NCI-H187 (cell line): ENCODE measurements at places on chromosomes 16 and 17.

DNA sequence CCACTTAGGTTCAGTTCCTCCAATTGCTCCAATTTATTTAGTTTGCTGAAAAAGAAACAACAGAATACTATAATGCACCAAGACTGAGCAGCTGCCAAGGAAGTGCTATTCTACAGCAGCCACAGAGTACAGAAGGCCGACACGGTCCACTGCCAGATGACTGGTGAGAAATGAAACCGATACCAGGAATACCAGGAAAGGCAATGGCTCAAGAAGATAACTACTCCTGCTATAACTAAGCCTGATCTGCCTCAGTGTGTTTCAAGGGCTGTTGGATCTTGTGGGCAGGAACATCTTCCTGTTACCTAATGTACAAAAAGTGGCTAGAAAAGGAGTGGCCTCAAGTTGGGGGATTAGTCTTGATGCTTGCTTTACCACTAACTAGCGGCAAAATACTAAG is 32.8 kb downstream of the MARVELD3 start:
- peak; percentile 22 for DNase-seq

DNA sequence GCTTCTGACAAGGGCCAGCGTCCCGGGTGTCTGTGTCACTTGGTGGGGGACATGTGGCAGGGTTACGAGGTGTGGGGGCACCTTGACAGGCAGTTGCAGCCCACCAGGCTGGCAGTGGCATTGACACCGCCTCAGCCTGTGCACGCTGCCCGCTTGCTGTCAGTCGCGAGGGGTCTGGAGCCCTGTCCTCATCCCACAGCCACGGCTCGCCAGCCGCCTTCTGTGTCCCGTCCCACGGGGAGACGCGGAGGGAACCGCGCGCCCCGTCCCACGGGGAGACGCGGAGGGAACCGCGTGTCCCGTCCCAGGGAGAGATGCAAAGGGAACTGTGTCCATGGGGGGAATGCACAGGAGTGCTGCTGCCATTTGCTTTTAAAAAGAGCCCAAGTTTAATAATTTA is 3.5 kb downstream of the PABPN1L start:
- DNase-seq = no peak

- no peak for DNase-seq
These were observed 138.8 kb upstream of the CRHR1 start for GRCh38 chr17:45645330-45645729.

DNA sequence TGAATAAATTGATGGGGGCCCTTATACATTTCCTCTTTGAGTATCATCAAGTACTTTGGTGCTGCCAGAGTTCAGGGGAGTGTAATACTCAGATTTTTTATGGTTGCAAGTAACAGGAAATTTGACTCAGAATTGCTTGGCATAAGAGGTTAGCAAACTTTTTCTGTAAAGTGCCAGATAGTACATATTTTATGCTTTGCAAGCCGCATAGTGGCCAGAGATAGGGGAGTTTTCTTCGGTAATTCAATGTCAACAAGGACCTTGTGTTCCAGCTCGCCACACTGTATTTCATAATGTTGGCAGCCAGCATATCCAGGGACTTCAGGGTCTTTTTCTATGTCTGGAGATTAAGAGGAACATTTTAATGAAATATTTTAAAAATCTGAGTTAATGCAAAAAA is 51.0 kb upstream of the MARCHF10 start:
- no peak for DNase-seq

- no peak for DNase-seq
These were observed 56.0 kb downstream of the RAP1GAP2 start for GRCh38 chr17:2852221-2852620.

DNA sequence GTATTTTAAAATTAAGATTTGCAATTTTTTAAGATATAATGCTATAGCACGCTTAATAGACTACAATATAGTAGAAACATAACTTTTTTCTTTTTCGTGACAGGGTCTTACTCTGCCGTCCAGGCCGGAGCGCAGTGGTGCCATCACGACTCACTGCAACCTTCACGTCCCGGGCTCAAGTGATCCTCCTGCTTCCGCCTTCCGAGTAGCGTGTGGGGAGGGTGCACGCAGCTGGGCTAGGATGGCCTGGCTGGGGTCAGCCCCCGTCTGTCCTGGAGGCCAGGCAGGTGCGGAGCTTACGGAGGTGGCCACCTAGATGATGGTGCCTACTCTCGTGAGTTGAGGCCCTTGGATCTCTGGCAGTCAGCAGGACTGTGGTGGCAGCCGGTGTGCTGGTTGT is 50.1 kb downstream of the JPH3 start:
- DNase-seq = no peak

- no peak for DNase-seq
These were observed 51.7 kb downstream of the CMIP start for GRCh38 chr16:81496321-81496720.

- DNase-seq = peak; percentile 25
These were observed 106.7 kb upstream of the SDK2 start for GRCh38 chr17:73750975-73751374.

- no peak for DNase-seq
These were observed 430.5 kb downstream of the RBFOX1 start for GRCh38 chr16:7763111-7763510.

DNA sequence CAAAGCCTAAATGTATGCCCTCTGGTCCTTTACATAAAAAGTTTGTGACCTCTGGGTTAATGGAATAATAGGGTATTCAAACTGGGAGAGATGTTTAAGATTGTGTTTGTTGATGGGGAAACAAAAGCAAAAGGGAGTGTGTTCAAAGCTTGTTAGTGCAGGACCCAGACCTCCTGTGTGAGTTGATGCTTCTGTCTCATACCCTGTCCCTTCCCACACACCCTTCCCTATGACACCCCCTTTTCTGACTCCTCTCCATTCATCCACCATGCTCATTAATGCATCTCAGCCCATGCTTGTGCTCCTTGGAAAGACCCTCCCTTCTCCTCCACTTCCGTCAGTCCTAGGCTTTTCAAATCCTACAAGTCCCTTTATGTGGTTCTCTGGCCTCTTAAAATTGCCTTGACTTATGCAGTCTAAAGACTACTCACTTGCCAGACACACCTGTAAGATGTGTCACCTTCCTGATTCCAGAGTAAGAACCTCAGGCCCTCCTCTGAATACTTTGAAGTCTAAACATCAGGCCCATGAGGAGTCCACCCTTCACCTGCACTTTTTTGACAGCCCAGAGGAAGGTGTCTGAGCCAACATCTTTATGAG is 128.0 kb upstream of the CACNG5 start:
- no peak for DNase-seq

DNA sequence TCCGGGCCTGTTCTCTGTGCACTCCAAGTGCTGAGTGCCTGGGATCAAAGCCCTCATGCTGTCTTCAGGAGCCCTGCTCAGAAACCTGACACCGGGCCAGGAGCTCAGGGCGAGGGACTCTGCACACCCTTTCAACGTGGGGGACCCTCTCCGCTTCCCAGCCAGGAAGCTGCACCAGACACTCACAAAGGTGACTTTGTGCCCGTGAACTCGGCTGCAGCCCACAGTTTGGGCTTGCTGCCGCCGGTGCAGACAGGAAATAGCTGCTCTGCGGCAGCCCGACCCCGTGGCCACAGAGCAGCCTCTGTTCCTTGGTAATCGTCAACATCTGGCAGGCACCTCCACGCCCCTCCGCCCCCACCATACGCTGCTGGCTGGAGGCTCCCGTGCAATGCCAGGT is 93.4 kb upstream of the METRNL start:
- DNase-seq = no peak

- DNase-seq = no peak
These were observed 484.6 kb downstream of the KIF2B start for GRCh38 chr17:54307351-54307750.

GRCh38 chr17:14539801-14540200 is 238.9 kb downstream of the HS3ST3B1 start:
- DNase-seq = no peak

GRCh38 chr16:47046726-47047523 is 73.5 kb upstream of the DNAJA2 start:
- no peak for DNase-seq

DNA sequence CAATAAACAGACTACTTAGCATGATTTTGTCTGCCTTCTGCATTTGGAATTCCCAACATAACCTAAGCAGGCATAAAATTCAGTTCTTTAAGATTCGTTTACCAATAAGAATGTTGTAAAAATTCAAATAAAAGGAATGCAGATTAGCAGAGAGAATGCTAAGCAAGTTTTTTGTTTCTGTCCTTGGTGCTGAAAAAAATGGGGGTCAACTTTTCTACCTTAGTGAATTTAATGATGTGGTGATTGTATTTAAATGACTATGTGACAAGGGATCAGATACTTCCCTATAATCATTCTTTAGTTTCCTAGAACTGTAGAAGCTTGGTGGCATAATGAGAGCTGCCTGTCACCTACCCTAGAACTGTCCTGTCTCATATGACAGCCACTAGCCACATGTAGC is 159.5 kb downstream of the RBFOX1 start:
- no peak for DNase-seq

GRCh38 chr17:74233937-74234336 is 20.6 kb downstream of the TTYH2 start:
- DNase-seq = no peak

- DNase-seq = no peak
These were observed 399.4 kb upstream of the C16orf82 start for GRCh38 chr16:26667307-26667706.

GRCh38 chr17:72592242-72592966 is 471.6 kb downstream of the SOX9 start:
- peak; percentile 70 for DNase-seq

GRCh38 chr17:47205419-47205963 is 3.7 kb upstream of the MYL4 start:
- DNase-seq = peak; percentile 20

- no peak for DNase-seq
These were observed 40.4 kb upstream of the RBFOX3 start for GRCh38 chr17:79651266-79651665.

DNA sequence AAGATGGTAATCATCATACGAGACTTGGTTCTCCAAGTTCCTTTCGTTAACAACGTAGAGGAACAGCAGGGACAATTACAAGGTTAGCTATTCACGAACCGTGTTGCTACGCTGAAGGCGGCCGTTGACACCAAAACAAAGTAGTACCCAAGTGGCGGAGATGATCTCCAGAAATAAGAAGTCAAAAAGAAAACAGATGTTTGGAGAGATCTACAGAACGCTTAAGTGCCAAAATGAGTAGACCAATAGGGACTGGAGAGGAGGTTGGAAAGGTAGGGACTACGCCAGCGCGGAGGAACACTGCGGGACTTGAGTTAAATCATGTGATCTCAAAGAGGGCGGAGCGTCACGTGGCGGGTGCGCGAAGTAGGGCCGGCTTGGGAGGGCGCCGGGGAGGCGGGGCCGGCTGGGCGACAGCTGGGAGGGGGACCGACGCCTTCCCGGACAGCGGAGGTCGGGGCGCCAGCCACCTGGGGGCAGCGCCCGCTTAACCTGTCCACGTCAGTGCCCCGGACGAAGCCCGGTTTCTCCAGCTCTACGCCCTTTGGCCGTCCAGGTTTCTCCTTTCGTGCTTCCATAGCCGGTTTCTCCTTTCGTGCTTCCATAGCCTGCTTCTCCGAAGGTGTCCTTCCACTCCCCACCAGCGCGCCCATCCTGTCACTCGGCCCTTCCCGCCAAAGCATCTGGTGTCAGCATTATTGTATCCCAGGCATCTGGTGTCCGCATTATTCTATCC is 636 bp upstream of the GABARAP start:
- DNase-seq = peak; percentile 93

- DNase-seq = no peak
These were observed 62.0 kb downstream of the TMEM132E start for GRCh38 chr17:34641368-34641767.

DNA sequence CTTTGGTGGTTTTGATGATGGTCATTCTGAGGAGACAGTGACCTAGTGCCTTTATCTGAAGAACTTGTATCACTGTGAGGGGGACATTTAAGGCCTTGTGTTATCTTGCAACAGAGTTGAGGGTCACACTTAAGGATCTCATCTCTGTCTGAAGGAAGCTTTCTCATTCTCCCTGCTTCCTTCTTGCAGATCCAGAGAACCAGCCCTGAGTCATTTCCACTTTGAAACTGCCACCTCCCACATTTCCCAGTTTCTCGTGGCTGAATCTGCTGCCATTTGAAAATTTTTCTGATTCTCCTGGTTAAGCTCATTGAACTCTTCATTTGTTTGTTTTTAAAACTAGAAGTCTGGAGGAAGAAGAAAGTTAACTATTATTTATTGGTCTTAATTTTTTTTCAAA is 190.2 kb upstream of the CDH11 start:
- no peak for DNase-seq

DNA sequence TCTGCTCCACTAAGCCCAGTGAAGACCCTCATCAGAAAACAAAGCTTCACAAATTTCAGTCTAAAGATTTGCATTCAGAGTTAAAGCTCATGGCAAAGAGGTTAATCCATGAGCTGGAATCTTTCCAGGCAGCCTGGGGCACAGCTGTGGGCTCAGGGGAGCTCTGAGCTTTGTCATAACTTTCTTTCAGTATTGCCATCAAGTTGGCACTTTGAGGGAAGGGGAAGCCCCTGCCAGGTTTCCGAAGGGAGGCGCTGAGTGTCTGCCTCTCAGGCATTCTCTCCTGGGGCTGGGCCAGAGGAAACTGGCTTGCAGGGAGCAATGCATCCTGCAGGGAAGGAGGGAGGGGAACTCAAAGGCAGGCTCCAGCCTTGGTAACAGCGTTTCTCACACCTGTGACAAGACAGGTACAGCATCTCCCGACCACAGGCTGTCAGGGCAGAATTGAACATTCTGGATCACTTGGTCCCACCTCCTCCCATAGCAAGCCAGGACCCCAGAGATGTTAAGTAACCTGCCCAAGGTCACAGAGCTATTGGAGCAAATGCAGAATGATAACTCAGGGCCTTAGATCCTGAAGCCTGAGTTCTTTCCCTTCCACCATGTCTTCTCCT is 3.9 kb downstream of the LPO start:
- no peak for DNase-seq

DNA sequence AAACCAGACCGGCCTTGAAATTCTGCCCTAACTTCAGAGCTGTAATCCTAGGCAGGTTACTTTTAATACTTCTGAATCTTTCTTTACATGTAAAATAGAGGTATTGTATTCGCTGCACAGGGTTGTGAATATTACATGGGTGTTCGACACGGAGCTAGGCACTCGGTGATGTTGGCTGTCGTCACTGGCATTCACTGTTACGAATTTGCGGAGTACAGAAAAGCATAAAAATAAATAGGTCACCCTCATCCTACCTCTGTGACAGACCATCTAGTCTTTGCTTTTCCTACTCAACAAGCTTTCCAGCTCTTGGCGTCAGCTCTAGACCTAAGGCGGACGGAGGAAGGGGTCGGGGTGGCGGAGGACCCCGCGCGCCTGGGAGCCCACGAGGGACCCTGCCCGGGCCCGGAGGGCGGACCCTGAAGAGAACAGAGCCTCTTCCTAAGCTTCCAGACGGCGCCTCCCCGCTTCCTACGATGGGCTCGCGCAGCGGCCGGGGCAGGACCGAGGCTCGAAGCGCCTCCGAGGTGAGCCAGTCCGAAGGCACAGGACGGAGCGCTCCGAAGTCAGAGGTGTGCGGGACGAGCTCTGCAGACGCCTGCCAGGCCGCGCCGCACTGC is 879 bp upstream of the SPG7 start:
- no peak for DNase-seq

DNA sequence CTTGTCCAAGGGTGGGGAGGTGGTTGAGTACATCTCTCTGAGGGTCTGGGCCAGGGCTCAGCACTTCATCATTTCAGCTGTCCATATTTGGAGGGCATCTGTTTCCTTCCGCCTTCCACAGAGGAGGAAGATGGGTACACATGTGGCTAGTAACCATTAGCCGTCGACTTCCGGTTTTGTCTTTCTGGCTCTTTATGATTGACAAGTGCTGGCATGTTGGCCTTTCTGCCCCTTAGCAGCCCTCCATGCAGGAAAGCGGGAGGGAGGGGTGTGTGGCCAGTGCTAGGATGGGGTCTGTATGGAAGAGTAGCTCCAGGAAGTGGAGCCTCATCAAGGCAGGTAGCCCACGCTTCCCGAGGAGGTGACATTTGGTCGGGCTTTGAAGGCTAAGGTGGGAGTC is 69.6 kb downstream of the RAI1 start:
- no peak for DNase-seq
